ENCODE measurements at places on chromosomes 6 and 20.
A peak's percentile ranks its signal among the peaks of the same experiment; 100 is the strongest.

- DNase-seq, result no peak
Observed at GRCh38 chr6:35087361-35088280, 53.5 kb downstream of the TCP11 start.

GRCh38 chr20:32285621-32286371 is 8.3 kb downstream of the KIF3B start:
- DNase-seq, result peak; percentile 42

- no peak for DNase-seq
Observed at GRCh38 chr20:47061549-47061948, 166.9 kb downstream of the EYA2 start.

DNA sequence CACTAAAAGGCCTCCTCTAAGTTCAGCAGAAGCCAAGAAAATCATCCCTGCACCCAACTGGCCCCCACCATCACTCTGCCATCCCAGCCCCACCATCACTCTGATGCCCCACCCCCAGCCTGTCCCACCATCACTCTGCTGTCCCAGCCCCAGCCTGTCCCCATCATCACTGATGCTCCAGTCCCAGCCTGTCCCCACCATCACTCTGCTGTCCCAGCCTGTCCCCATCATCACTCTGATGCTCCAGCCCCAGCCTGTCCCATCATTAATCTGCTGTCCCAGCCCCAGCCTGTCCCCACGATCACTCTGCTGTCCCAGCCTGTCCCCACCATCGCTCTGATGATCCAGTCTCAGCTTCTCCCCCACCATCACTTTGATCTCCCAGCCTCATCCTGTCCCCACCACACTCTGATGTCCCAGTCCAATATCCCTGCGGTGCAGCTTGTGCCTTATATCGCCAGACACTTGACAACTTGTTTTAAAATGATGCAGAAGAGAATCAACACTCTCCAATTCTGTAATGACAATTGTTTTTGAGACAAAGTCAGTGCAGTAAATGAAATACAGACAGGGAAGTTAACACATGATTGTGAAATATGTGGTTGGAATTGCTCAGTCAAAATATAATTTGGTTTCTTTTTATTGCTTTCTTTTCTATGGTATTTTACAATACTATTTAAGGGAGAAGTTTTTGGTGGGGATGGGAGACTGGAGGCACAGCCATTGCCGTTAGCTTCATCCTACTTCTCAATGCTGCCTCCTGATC is 100.8 kb downstream of the TNFAIP3 start:
- no peak for DNase-seq

DNA sequence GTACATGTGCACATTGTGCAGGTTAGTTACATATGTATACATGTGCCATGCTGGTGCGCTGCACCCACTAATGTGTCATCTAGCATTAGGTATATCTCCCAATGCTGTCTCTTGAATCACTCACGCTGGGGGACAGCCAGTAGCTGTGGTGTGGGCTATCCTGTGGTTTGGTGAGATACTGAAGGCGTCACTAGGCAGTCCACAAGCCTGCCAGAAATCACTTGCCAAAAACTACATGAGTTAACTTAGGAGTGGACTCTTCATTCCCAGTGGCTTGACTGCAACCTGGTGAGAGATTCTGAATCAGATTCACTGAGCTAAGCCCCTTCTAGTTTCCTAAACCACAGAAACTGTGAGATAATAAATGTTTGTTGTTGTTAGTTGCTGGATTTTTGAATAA is 191.3 kb downstream of the TSHZ2 start:
- DNase-seq, result no peak

DNA sequence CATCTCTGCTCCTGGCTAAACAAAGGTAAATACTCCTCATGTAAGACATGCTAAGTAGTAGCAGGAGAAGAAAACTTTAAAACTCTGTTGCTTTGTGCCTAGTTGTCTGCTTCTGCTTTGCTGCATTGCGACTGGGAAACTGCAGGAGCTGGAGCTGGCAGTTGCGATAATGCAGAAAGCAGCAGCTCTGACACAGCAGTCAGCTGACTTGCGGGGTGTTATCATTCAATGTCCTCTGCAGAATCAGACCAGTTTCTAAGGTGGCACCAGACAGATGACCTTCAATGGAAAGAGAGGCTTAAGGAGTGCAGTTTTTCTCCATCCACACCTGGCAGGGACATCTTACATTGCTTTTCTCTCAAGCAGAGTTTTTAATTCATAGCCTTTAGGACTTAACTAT is 69.9 kb upstream of the SOX4 start:
- no peak for DNase-seq

GRCh38 chr6:154301839-154302752 is 54.5 kb downstream of the IPCEF1 start:
- DNase-seq, result no peak

DNA sequence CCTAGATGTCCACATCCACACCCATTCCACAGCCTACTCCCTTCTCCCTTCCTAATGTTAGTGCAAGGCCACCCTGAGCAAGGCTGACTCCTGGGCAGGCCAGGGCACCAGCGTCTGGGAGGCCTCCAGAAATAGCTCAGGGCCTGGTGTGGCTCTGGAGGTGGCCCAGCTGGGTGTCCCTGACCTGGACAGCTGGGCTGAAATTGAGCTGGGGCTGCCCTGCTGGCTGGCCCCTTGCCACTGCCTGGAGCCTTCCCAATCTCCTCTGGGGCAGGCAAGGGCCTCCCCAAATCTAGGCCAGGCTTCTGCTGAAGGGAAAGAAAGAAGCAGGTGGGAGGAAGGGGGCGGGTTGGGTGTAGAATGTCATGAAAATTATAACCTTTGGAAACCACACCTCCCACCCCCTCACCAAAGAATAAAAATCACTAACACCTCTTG is 2.1 kb downstream of the FAM110A start:
- DNase-seq, result no peak

GRCh38 chr6:116405138-116405537 is 34.4 kb downstream of the DSE start:
- no peak for DNase-seq

DNA sequence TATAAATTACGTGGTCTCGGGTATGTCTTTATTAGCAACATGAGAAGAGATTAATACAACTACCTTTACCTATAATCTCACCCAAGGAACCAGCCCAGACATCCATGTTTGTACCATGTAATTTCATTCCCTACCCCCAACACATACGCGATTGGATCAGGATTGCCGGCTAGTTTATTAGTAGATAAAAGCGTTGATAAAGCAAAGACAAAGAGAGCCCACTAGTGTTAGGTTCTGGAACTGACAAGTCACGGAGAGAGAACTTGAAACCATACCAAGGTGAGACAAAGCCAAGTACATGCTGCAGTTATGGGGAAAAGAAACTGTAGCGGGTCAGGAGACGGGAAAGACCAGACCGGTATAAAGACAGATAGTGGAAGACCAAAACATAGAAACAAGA is 37.4 kb upstream of the FAM135A start:
- no peak for DNase-seq

- no peak for DNase-seq
Observed at GRCh38 chr6:84623956-84624680, 140.3 kb downstream of the TBX18 start.

DNA sequence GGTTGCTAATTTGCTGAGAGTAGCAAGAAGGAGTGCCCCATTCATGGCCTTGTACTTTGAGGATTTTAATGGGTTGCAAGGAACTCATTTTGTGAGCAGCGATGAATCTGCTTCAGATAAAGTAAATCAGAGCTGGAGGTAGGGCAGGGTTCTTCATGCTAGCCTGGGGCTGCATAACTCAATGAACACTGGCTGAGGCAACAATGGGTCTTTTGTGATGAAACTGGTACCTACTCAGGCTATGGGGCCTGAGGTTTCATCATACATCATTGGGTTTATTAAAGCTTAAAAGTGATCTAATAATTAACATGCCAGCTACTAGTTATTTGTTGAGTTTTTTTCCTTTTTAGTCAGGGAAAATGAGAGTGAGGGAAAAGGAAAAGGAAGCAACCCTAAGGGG is 106.9 kb downstream of the FAM50B start:
- no peak for DNase-seq

DNA sequence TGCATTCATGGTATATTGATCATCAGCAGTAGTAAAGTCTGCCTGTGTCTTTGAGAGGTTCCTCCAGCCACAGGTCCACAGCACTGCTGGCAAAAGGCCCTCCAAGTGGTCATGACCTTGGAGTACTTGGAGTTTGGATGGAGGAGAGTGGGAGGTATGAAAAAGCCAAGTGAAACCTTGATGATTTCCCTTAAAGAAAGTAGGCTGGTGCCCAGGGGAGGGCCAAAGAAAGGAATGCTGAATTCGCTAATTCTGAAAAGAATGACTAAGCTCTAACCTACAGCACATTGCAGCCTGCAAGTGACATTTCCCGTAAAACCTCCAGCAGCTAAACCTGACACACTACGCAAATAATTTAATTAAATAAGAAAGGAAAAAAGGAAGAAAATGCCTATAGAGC is 223.4 kb upstream of the TAB2 start:
- DNase-seq, result no peak

GRCh38 chr20:54416770-54417169 is 58.6 kb upstream of the DOK5 start:
- no peak for DNase-seq

- no peak for DNase-seq
Observed at GRCh38 chr20:48198929-48199451, 413.7 kb upstream of the SULF2 start.

GRCh38 chr6:146472918-146473317 is 70.7 kb upstream of the RAB32 start:
- no peak for DNase-seq

DNA sequence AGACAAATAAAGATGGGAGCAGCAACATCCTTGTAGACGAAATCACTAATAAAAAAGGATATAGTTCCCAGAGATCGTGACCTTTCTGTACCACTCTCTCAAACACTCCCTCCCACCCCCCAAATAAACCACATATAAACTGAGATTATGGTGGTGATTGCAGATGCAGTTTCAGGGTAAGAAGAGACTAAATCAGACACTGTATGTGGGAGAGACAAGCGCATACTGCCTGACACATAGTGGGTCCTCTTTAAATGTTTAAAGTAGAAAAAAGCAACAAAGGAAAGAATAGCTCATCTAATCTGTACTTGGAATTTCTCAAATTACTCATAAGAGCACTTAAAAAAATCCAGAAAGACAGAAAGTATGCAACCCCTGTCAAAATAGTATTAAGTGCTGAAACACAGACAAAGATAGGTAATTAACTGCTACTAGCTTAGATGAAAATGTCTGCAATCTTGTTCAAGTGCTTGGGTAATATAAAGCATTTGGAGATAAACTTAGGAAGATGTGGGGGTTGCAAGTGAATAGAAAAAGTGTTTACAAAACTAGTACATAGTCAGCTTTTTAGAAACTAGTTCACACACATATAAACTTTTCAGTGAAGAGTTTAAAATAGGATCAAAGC is 151.6 kb downstream of the BACH2 start:
- DNase-seq, result no peak

GRCh38 chr20:43680981-43681380 is 14.1 kb downstream of the MYBL2 start:
- no peak for DNase-seq

DNA sequence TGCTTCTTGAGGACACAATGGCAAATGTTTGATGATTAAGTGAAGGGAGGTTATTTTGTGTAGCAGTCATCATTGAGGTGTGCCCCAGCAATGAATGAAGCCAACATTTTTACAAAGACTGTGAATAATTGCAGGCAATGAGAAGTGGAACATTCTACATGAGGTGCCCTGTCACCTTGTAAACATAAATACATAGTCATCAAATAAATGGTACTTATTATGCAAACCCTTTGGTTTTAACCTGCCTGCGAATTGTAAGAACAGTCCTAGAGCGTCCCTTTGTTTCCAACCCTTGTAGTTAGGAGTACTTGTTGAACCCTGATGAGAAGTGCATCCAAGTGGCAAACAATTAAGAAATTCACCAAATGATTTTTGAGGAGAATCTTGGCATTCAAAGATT is 7.1 kb upstream of the KIZ start:
- DNase-seq, result no peak

- DNase-seq, result peak; percentile 76
Observed at GRCh38 chr6:107716688-107717089, 107.4 kb downstream of the SCML4 start.

GRCh38 chr6:45566882-45567281 is 189.1 kb upstream of the SUPT3H start:
- DNase-seq, result no peak

DNA sequence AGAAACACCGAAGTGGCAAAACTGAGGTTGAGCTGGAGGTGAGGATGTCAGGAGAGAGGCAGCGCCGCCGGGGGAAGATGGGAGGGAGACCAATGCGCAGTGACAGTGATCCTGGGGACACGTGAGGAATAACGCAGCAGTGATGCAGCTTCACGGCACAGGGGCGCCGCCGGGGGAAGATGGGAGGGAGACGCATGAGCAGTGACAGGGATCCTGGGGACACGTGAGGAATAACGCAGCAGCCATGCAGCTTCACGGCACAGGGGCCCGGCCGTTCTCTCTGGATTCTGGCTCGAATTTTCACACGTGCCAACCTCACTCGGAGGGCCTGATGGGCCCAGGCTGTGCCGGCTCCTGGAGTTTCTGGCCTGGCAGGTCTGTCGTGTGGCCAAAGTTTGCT is 94.7 kb downstream of the SMOC2 start:
- no peak for DNase-seq

- DNase-seq, result no peak
Observed at GRCh38 chr6:134727081-134727480, 222.8 kb downstream of the ALDH8A1 start.

DNA sequence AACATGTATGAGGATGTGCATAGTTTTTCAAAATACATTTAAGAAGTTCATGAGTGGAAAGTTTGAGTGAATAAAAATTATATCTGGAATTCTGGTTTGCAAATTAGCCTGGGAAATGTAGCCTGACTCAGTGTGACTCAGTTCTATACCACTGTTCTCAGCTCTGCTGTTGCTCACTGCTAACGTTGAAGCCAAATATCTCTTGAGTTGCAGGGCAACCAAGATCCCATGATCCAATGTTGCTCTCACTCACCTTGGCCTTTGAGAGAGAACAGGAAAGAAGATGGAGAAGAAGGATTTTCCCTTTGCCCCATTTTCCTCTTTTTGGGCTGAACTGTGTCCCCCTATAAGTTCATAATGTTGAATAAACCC is 28.9 kb downstream of the PSMB9 start:
- no peak for DNase-seq

- no peak for DNase-seq
Observed at GRCh38 chr6:146851837-146852236, 253.1 kb downstream of the ADGB start.

DNA sequence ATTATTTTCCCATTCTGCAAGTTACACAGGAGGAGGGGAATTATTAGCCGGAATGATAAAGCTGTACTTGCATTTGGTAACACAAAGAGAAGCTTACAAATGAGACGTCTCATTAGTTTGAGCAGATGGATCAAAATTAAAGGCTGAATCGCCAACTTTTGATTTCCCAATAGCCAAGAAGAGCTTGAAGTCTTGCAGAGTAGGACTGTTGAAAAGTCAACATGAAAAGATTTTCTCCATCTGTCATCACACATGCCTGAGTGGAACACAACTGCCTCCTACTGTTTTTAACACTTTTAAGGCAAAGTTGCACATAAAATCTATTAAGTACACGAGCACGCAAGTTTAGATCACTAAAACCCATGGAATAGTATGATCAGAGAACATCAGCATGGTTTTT is 176.2 kb downstream of the ASCC3 start:
- DNase-seq, result no peak

GRCh38 chr6:145813285-145814034 is 1.1 kb downstream of the FBXO30 start:
- no peak for DNase-seq
